Activated CD8-positive, alpha-beta memory T cell treated with anti-CD3 and anti-CD28 coated beads for 48 hours (primary cell): ENCODE measurements at places on chromosomes 12 and 14.

- DNase-seq: no peak
Observed at GRCh38 chr14:74509587-74510222, 16.1 kb downstream of the ISCA2 start.

DNA sequence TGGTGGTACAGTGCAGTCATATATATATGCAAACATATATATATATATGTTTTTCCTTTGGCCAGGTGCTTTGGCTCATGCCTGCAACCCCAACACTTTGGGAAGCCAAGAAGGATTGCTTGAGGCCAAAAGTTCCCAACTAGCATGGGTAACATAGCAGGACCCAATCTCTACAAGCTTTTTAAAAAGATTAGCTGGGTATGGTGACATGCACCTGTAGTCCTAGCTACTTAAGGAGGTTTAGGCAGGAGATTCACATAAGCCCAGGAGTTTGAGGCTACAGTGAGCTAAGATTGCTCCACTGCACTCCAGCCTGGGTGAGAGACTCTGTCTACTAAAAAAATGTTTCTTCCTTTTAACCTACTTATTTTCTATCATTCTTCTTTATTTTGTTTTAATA is 10.2 kb downstream of the PZP start:
- DNase-seq: no peak

DNA sequence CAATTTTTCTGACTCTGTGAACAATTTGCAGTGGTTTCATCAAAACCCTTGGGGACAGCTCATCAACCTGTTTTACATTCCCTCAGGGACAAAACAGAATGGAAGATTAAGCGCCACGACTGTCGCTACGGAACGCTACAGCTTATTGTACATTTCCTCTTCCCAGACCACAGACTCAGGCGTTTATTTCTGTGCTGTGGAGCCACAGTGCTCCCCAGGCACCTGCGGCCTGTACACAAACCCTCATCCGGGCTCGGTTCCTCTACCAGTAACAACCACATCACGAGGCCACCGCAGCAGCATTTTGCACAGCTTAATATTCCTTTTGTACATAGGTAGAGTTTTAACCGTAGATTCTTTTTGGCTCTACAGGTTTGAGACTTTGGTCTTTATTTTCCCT is 397.4 kb upstream of the OR4E1 start:
- DNase-seq: no peak

DNA sequence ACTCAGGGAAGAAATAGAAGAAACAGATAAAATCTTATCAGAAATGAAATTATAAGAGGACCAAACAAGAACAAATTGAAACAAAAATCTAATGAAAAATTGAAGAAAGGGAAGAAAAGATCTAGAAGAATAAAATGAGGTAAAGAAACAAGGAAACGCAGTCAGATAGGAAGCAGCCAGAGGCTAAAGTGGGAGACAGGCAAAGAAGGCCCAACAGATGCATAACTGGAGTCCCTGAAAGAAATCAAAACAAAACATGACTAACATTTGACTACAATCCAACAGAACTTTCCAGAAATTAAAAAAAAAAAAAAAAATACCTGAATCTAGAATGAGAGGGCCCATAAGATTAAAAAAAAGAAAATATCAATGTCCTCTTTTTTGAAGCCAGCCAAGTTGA is 65.6 kb downstream of the AMN start:
- no peak for DNase-seq

- no peak for DNase-seq
Observed at GRCh38 chr12:97639702-97640101, 177.1 kb downstream of the RMST start.
